Cerebellar nuclear complex (tissue), 1 donor: ENCODE measurements at places on chromosomes 6 and 20.

DNA sequence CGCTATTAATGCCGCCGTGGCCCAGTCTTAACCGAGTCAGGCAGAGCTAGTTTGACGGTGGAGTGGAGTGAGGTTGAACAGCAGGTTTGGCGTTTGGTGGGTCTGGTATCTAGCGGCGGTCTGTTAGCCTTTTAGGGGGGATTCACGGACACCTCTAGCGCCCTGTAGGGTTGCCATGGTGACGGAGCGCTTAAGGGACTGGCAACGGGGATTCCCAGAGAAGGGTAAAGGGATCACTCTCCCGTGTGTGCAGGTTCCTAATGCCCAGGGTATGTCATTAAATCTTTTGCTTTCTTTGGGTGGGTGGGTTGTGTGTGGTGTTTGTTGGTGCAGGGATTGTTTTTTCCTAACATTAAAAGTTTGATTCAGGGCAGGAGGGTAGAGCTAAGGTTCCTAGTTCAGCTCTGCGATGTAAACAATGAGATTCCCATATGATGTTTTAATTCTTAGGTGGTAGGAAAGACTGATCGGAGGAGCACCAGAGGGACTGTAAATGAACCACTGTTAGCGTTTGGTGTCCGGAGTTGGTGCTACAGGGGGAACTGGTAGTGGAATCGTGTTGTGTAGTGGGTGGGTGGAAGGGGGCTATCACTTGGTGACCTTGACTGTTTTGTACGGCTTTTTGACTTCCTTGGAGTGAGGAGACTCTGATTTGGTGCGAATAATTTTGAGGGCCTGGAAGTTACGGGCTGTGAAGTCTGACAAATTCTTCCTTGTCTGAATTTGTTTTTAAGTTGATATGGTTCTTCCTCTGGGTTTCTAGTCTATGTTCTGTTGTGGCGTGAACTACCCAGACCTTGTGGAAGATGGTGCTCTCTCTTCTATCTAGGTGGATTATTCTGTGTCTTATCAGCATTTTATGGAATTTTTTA lies 5.0 kb downstream of the BRD2 start:
- DNase-seq, result no peak

DNA sequence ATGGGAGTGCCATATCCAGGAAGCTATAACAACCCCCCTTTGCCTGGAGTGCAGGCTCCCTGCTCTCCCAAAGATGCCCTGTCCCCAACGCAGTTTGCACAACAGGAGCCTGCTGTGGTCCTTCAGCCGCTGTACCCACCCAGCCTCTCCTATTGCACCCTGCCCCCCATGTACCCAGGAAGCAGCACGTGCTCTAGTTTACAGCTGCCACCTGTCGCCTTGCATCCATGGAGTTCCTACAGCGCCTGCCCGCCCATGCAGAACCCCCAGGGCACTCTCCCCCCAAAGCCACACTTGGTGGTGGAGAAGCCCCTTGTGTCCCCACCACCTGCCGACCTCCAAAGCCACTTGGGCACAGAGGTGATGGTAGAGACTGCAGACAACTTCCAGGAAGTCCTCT lies 56.7 kb upstream of the TMEM181 start:
- no peak for DNase-seq

GRCh38 chr20:46573788-46574584 lies 23.5 kb upstream of the OCSTAMP start:
- DNase-seq, result no peak

GRCh38 chr20:35431621-35432429 lies 6.2 kb downstream of the GDF5 start:
- DNase-seq, result no peak

DNA sequence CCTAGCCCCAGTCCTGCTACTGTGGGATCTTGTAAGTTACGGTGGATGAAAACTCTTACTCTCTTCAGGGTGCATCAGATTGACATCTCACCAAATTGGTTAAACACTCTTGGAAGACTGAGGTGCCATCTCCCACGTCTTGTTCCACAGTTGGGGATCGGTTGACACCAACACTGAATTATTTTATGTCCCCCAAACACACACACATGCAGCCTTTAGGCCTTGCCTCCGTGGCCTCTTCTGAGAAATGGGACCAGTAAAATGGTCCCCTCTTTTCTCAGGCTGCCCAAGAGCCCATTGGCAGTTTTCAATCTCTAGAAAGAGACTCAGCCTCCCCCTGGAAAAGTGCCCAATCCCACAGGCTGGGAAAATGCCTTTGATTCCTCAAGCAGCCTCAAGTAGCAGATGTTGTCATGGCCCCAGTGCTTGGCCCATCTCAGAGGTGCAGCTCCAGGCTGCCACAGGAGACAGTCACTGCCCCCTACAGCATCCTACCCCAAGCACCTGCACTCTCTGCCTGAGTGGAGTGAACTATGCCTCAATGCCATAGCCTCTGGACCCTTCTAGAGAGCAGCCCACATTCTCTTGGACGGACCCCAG lies 163.9 kb downstream of the ANKRD60 start:
- no peak for DNase-seq

GRCh38 chr6:65448866-65449265 lies 258.2 kb downstream of the EYS start:
- DNase-seq, result no peak

- no peak for DNase-seq
These were observed 17.8 kb upstream of the ZNF217 start for GRCh38 chr20:53611449-53611894.
